Naive thymus-derived CD8-positive, alpha-beta T cell (primary cell): ENCODE measurements at places on chromosomes 4 and X. TPM values are rescaled to one million over a fixed set of nuclear protein-coding genes. Genes with fewer than 3 reads are reported as not detected.

- H3K4me1 ChIP-seq = peaks cover 69% of the 10 kb centered on the region
- H3K36me3 ChIP-seq = peaks cover 6% of the 10 kb centered on the region
- H3K4me3 ChIP-seq = peak overlapping the region; percentile 98
- no peaks in the 10 kb centered on the region for H3K27me3 ChIP-seq
- H3K27ac ChIP-seq = peak overlapping the region; percentile 96
Observed at GRCh38 chr4:153467897-153468262, 1.7 kb downstream of the TMEM131L start.

GRCh38 chr4:168979338-168979737 lies 30.7 kb downstream of the CBR4 start:
- H3K27ac ChIP-seq = no peak overlapping the region
- H3K36me3 ChIP-seq = peaks cover 46% of the 10 kb centered on the region
- no peaks in the 10 kb centered on the region for H3K4me1 ChIP-seq
- H3K27me3 ChIP-seq = no peaks in the 10 kb centered on the region

DNA sequence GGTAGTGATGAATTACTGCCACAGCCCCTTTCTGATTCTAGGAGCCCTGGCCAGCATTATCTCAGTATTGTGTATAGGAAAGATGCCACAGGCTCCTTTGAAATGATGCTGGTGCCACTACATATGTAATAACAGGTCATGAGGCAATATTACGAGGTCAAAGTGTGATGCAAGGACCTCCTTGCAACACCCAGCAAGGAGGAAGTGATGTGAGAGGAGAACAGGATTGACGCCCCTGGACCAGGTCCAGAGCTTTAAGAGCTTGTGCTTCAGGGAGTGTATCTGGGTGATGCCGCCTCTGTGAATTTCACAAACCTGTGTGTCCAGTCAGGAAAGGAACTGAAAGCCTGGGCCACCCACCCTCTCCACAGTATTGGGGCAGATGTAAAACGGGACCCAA lies 261.8 kb downstream of the MID1IP1 start:
- H3K27me3 ChIP-seq = no peaks in the 10 kb centered on the region
- no peaks in the 10 kb centered on the region for H3K36me3 ChIP-seq
- no peaks in the 10 kb centered on the region for H3K4me1 ChIP-seq

- H3K27me3 ChIP-seq = no peaks in the 10 kb centered on the region
Observed at GRCh38 chrX:40062525-40063155, 35.1 kb downstream of the BCOR start.

- peak; percentile 23 for DNase-seq
- peaks cover 2% of the 10 kb centered on the region for H3K36me3 ChIP-seq
- H3K4me1 ChIP-seq = no peaks in the 10 kb centered on the region
- no peak overlapping the region for H3K4me3 ChIP-seq
Observed at GRCh38 chr4:110049951-110050925, 137.6 kb downstream of the EGF start.

DNA sequence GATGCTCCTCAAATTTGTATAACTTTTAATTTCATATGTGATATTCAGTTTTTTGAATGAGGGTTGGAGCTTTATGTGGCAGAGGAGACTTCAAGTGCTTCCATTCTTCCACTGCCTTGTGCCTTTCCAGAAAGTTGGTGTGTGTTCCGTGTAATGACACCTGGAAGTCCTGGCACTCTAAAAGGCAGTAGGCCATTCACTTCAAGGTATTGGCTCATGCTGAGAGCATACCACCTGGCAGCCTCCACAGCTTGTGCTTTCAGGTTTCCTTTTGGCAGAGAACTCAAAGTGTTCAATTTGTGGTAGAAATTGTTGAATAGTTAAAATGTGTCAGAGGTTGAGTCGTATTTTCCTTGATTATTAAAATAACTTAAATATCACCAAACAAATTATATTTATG lies 49.6 kb downstream of the GRIA2 start:
- no peaks in the 10 kb centered on the region for H3K4me1 ChIP-seq
- H3K27ac ChIP-seq = no peak overlapping the region
- H3K27me3 ChIP-seq = no peaks in the 10 kb centered on the region
- no peaks in the 10 kb centered on the region for H3K36me3 ChIP-seq
- no peak for DNase-seq

The GUCY1B1 gene
- total RNA-seq = not detected

The SMIM43 gene
- not detected for total RNA-seq

- H3K4me3 ChIP-seq = no peak overlapping the region
- H3K36me3 ChIP-seq = no peaks in the 10 kb centered on the region
Observed at GRCh38 chr4:66876946-66877345, 668.4 kb downstream of the CENPC start.

The ASMT gene
- total RNA-seq = not detected

DNA sequence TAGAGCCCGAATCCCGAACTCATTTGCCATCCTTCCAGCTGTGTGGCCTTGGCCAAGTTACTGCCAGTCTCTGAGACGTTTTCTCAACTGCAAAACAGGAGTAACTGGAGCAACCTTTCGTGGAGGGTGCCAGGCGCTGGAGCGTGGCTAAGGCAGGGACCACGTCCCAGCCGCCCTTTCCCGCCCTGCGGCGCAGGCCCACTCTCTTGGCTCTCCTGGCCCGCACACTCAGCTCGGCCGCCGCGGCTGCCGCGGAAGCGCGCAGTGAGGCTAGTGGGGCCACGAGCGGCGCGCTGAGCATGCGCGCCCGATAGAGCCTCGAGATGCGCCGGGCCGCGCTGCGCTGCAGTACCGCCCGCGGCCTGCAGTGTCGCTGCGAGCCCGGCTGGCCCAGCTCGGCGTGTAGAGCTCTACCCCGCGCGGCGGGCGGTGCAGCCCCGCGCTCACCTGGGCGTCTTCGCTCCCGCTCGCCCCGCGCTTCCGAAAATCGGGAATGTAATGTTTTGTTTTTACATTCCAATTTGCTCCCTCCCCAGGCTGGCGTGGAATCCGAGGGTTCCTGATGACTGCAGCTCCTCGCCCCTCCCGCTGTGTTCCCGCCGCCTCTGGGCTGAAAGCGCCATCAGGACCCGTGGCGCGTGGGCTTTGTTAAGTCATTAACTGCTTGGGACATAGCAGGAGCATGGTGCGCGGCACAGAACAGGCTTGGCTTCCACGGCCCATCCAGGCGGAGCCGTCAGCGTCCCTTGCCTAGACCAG lies 4.0 kb upstream of the ZNF518B start:
- H3K4me1 ChIP-seq = peaks cover 27% of the 10 kb centered on the region
- no peak overlapping the region for H3K27ac ChIP-seq
- peak; percentile 77 for DNase-seq
- peaks cover 5% of the 10 kb centered on the region for H3K36me3 ChIP-seq
- peaks cover 18% of the 10 kb centered on the region for H3K27me3 ChIP-seq

The GAB3 gene
- 9.9 TPM for total RNA-seq

DNA sequence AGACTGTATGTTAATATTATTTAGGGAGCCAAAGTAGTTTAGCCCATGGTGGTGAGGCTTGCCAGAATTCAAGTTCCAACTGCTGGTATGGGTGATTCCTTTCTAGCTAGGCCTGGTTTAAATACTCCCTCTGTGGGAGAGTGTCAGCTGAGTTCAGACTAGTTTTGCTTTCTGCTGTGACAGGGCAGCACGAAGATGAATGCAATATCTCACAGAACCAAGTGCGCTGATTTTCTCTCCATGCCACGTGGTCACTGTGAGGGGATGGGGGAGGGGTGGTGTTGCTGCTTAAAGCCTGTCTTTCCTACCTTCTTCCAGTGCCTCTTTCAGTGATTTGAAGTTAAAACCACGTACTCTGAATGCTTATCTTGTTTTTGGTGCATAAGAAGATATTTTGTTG lies 445.7 kb upstream of the CXorf51B start:
- no peak overlapping the region for H3K4me3 ChIP-seq
- DNase-seq = no peak
- H3K36me3 ChIP-seq = no peaks in the 10 kb centered on the region
- no peaks in the 10 kb centered on the region for H3K4me1 ChIP-seq
- H3K27me3 ChIP-seq = no peaks in the 10 kb centered on the region
- H3K27ac ChIP-seq = no peak overlapping the region

DNA sequence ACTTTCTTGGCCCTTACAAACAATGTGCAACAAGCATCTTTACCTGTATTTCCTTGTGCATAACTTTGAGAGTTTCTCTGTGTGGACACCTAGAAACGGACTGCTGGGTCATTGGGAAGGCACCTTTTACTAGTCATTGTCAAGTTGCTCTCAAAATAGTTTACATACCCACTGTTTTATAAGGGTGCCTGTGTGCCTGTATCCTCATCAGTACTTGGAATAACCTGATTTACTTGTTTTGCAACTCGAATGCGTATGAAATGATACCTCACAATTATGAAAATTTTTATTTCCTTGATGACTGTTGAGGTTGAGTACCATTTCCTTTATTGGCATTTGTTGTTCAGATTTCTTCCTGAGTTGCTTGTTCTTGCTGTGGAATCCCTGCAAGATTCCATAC lies 150.8 kb downstream of the STIM2 start:
- H3K27ac ChIP-seq = no peak overlapping the region
- H3K4me1 ChIP-seq = peaks cover 2% of the 10 kb centered on the region
- no peak for DNase-seq
- H3K27me3 ChIP-seq = no peaks in the 10 kb centered on the region

DNA sequence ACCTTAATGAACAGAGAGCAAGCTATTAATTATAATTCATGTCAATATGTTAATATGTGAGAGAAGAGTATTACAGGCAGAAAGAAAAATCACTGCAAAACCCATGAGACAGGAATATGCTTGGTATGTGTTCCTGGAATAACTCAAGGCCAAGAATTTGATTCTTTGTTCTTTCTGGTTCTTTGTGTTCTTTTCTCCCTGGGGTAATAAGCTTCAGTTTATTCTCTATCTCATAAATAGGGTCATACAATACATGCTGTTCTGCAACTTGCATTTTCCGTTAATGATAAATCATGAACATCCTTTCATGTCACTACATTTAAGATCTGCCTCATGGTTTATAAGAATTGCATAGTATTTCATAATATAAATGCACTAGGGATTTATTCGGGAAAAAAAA lies 16.8 kb upstream of the THOC2 start:
- no peak for DNase-seq
- H3K4me1 ChIP-seq = no peaks in the 10 kb centered on the region
- no peak overlapping the region for H3K4me3 ChIP-seq

DNA sequence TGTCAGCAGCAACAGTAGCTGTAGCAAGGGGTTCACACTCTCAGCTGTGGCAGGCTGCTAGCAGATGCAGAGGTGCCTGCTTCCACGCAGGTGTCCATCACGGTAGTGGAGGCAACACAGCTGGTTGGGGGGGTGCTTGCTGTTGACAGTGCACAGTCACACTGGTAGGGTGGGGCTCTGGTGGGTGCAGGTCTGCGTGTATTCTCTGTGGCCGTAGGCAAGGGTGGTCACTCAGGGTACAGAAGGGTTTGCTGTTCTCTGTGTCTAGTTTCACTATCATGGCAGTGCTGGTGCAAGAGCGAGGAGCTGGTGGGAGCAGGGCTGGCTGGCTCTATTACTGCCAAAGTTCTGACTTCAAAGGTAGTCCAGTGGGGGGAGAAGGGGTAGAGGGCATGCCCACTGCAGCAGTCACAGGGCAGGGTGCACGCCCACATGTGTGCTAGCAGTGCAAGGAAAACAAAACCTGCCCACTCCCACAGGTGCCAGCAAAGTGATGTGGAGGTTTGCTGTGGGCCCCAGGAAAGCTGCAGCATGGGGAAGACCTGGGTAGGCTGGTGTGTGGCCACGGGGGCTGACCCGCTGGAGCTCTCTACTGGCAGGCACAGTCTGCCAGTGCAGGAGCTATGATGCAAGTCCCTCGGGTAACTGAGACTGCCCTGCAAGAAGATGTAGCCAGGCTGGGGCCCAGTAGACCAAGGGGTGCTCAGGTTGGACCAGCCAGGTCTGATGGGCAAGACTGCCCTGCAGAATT lies 21.6 kb upstream of the WDR17 start:
- no peaks in the 10 kb centered on the region for H3K4me1 ChIP-seq
- H3K36me3 ChIP-seq = no peaks in the 10 kb centered on the region
- H3K4me3 ChIP-seq = no peak overlapping the region
- no peak overlapping the region for H3K27ac ChIP-seq
- DNase-seq = no peak

The GNL3L gene
- 54.8 TPM for total RNA-seq

- no peak overlapping the region for H3K27ac ChIP-seq
- no peaks in the 10 kb centered on the region for H3K36me3 ChIP-seq
- no peak overlapping the region for H3K4me3 ChIP-seq
Observed at GRCh38 chr4:13836946-13837912, 209.7 kb upstream of the BOD1L1 start.

GRCh38 chr4:110236324-110236723 lies 37.9 kb upstream of the ELOVL6 start:
- H3K4me1 ChIP-seq = peaks cover 5% of the 10 kb centered on the region
- H3K27me3 ChIP-seq = peaks cover 9% of the 10 kb centered on the region
- H3K4me3 ChIP-seq = no peak overlapping the region
- DNase-seq = no peak
- no peak overlapping the region for H3K27ac ChIP-seq
- no peaks in the 10 kb centered on the region for H3K36me3 ChIP-seq

DNA sequence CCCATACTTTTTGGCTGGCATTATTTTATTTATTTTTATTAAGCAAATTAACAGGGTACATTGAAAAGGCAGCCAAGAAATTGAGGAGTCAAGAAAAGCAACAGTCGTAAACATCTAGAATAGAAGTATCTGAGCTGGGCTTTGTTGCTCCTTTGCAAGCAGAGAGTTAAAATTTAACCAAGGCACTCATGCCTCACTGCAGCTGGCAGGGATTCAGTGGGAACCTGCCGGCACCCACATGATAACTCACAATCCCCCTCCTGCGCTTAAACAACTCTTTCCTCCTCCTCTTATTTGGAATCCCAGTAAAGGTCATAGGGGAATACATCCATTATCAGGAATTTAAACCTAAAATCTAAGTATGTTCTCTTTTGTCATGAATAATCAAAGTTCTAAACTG lies 115.5 kb downstream of the SOX3 start:
- H3K27me3 ChIP-seq = no peaks in the 10 kb centered on the region
- no peaks in the 10 kb centered on the region for H3K4me1 ChIP-seq
- H3K27ac ChIP-seq = no peak overlapping the region
- H3K4me3 ChIP-seq = no peak overlapping the region

The SULT1B1 gene
- 25.2 TPM for total RNA-seq
